Frontal cortex (tissue), 4 donors: ENCODE measurements at places on chromosomes 1 and 21. TPM values are rescaled to one million over a fixed set of nuclear protein-coding genes. Genes with fewer than 3 reads are reported as not detected.

Gene HJV
- not detected for total RNA-seq

Gene DAB1
- 35.9 TPM for total RNA-seq

- no peak for DNase-seq
These were observed 9.9 kb upstream of the MPL start for GRCh38 chr1:43327549-43328292.

- DNase-seq: no peak
These were observed 1512.0 kb upstream of the PRMT6 start for GRCh38 chr1:105544475-105544874.

Gene RYR2
- 29.8 TPM for total RNA-seq

- no peak for DNase-seq
These were observed 2.5 kb upstream of the RRP1 start for GRCh38 chr21:43786807-43787440.

Gene IGSF8
- 48.5 TPM for total RNA-seq

- peak; percentile 9 for DNase-seq
These were observed 210.3 kb downstream of the SLC35F3 start for GRCh38 chr1:234114648-234115307.

DNA sequence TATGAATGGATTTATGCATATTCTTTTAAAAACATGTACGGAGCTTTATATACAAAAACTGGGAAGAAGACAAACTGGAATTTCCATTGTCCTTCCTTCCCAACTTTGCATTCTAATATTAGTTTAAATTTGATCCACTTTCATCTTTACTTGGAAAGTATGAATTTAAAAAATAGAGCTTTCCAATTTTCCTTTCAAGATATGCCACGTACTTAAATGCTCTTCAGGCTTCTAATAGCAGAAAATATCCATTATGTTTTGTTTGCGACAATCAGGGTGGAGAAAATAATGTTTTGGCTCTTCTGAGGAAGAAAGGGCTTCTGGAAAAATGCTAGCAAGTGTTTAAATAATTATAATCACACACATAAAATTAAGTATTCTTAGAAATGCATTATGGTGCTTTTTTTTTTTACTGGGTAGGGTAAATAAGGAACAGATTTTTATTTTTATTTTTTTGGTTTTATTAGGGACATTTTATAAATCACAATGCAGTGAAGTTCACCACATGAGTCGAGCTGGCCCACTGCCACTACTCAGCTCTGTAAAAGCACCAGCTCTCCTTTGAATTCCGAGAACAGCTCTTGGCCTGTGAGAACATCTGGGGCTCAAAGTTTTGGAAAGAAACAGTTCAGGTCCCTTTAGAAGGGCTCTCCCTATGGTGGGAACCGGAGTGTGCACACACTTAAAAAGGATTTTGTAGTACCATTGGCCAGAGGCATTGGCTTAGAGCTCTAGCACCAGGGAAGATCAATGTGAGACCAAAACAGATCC is 287.4 kb upstream of the LYPLAL1 start:
- DNase-seq: no peak

GRCh38 chr1:208604295-208604694 is 360.1 kb upstream of the PLXNA2 start:
- no peak for DNase-seq

Gene SPATA21
- total RNA-seq: not detected

Gene SEC16B
- total RNA-seq: not detected

- no peak for DNase-seq
These were observed 135.3 kb downstream of the RUNX1 start for GRCh38 chr21:34913811-34914210.

GRCh38 chr1:193666485-193667083 is 480.2 kb upstream of the B3GALT2 start:
- no peak for DNase-seq

GRCh38 chr1:19606817-19607642 is 37.1 kb upstream of the NBL1 start:
- no peak for DNase-seq

Gene SYPL2
- not detected for total RNA-seq

GRCh38 chr1:119815361-119815760 is 4.1 kb upstream of the REG4 start:
- DNase-seq: no peak

Gene MPC2
- total RNA-seq: 62.8 TPM

DNA sequence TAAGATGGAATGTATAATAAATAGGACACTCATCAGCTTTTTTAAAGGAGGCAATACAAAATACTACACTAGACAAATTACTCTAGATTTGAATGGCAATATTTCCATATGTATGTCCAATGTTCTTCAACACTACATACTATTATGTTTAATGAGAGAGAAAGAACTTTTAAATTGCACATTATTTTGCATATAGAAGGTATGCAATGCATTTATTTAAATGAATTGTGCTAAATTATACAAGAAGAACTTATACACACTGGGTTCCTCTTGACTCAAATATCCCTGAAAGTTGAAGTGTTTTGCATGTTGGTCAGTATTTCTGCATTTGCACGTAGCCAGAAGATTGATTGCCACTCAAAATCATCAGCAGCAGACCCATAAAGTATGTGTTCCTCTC is 839.6 kb downstream of the ADGRL2 start:
- no peak for DNase-seq

GRCh38 chr1:247998811-247999210 is 14.6 kb upstream of the OR2L5 start:
- DNase-seq: no peak

Gene OTUD3
- 9.8 TPM for total RNA-seq

- no peak for DNase-seq
These were observed 789.3 kb upstream of the ADAMTS5 start for GRCh38 chr21:27756191-27756590.

GRCh38 chr1:228011721-228012311 is 5.0 kb downstream of the WNT3A start:
- DNase-seq: no peak

GRCh38 chr1:83996621-83997020 is 2.3 kb downstream of the TTLL7 start:
- no peak for DNase-seq
